ENCODE measurements at places on chromosomes 4 and X.

DNA sequence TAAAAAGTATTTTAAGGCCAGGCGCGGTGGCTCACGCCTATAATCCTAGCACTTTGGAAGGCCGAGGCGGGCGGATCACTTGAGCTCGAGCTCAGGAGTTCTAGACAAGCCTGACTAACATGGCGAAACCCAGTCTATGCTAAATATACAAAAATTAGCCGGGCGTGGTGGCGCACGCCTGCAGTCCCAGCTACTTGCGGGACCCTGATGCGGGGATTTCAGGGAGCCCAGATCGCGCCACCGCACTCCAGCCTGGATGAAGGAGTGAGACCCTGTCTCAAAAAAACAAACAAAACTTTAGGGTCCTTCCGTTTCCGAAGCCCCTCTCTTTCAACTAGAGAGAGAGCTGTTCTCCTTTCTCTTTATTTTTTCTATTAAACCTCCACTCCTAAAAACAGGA lies 1.2 kb downstream of the SLC25A31 start:
- no peak for DNase-seq

DNA sequence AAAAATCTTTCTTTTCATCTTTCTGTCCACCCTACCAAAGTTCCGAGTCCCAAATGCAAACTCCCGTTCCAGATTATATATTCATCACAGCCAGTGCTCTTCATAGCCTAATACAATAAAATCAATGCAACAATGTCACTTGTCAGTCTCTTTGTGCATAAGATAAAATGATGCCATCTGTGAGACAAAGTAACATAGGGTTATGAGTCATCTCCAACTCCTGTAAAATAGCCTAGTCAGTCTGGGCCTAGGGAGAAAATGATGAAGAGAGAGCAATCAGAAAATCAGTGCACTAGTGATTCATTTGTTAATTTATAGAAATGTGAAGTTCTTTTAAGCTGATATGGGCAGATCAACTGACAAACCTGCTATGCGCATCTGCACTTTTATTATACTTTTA lies 689.1 kb upstream of the DIAPH2 start:
- DNase-seq: no peak

DNA sequence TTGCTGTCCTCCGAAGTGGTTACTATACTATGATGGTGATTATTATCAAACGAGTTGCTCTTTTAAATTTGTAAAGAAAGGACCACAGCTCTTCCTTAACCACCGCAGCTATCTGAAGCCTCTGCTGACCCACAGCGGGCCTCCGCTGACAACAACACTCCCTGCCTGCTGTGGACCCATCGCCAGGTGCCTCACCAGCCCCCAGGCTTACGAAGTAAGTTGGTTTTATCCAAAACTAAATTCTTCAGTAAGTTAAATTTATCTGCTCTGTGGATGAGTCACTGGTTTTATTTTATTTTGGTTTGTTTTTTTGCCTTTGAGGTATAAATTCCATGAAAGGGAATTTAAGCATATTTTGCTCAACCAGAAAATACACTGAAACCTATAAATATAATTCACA lies 54.7 kb downstream of the SLC9A6 start:
- DNase-seq: no peak

GRCh38 chr4:101256222-101256621 lies 91.1 kb downstream of the PPP3CA start:
- no peak for DNase-seq

GRCh38 chr4:163263606-163264005 lies 68.8 kb downstream of the NPY1R start:
- DNase-seq: no peak

DNA sequence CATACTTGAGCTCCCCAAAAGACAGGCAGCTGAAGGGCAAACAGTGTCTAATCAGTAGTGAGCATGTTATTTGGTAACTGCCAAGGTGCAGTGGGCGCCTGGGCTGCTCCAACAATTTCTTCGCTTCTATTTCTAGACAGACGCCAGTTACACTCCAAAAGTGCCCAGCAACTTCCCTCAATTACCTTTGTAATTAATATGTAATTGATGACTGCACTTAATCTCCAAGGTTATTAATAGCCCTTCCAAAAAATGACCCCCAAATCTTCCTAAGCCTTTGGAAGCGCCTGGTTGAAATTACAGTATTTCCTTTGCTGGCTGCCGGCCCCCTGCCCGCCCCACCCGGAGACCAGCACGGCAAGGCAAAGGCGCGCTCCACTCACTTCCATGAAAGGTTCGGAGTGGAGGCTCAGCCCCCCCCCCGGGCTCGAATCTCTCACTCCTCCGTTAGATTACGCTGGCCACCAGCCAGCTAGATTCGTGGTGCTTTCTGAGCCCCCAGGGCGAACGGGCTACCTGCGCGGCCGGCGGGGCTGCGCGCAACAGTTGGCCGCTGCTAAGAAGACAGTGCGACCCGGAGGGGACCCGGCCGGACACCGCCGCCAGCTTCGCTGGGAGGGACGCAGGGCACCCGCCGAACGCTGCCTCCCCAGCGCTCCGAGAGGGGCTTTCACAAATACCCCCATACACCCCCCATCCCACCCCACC lies 1.9 kb downstream of the GPC4 start:
- no peak for DNase-seq

DNA sequence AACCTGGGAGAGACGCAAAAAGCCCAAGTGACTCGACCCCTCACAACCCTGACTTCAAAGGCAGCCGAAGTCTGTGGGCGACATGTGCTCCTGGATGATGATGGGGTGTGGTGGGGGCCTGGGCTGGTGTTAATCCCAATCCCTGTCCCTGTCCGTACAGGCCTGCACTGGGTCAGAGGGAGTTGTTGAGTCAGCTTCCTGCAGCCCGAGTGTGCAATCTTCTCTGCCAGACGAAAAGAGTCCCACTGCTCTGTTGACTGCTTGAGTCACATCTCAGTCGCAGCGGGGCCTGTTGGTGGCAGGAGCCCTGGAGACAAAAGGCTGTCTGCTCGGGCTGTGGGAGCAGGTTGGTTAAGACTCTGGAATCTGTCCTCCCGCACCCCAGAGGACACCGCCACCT lies 10.3 kb downstream of the FAM3A start:
- DNase-seq: no peak

GRCh38 chr4:118739022-118739713 lies 54.0 kb downstream of the METTL14 start:
- no peak for DNase-seq

GRCh38 chr4:171794528-171794927 lies 18.7 kb upstream of the GALNTL6 start:
- DNase-seq: no peak

- DNase-seq: no peak
These were observed 238.5 kb downstream of the EVC2 start for GRCh38 chr4:5469861-5470260.

GRCh38 chr4:1233641-1234308 lies 15.2 kb downstream of the CTBP1 start:
- DNase-seq: no peak

- DNase-seq: no peak
These were observed 147.7 kb downstream of the SH3KBP1 start for GRCh38 chrX:19739683-19740082.

DNA sequence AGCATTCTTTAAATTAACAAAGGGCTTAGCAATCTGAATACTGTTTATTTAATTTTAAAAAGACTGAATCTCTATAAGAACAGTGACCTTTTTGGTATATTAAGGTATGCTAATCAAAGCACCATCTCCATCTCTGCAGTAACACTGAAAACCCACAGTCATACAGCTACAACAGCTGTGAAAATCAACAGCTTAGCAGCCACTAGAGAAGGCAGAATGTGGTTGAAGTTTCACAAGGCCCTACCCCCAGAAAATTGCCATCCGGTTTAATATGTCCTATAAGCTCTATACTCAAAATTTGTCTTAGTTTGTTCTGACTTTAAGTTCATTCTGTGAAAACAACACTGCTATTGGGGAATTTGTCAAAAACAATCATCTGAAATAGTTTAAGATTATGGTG lies 128.7 kb downstream of the OPHN1 start:
- DNase-seq: no peak

DNA sequence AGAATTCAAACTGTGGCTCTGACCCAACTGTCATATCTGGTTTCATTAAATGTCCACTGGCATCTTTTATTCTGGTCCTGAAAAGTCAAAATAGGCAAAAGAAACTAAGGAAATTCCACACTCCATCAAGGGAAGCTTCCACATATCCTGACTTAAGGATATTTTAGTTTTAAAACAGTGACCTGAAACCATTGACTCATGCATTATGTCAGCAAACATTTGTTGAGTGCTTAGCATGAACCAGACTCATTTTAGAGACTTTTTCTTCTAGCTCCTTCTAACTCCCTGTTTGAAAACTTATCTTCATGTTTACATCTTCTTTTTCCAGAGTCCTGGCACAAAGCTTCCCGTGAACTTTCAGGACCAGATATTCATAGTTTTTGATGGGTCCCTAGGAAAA lies 6.9 kb upstream of the CXCL1 start:
- DNase-seq: no peak

Data from GM20000 (cell line).